Iris pigment epithelial cell (primary cell): ENCODE measurements at places on chromosomes 4 and X.

GRCh38 chr4:174467107-174467506 lies 55.2 kb downstream of the HPGD start:
- DNase-seq: peak; percentile 16

DNA sequence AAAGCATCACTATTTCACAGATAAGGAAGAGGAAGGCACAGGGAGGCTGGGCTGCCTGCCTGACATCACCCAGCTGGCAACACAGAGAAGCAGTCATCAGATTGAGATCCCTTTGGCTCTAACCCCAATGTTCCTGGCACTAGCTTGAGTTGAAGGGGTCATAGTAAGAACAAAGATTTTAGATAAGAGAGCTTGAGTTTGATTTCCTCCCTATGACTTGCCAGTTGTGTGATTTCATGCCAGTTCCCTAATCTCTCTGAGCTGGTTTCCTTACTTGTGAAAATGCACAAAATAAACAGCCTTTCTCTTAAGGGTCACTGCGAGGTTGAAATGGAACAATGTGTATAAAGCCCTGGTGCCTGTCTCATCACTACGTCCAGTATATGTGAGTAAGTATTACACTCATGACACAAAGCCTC lies 475.4 kb upstream of the HS3ST1 start:
- peak; percentile 3 for DNase-seq

- no peak for DNase-seq
Observed at GRCh38 chr4:52111995-52112394, 60.9 kb downstream of the SPATA18 start.

DNA sequence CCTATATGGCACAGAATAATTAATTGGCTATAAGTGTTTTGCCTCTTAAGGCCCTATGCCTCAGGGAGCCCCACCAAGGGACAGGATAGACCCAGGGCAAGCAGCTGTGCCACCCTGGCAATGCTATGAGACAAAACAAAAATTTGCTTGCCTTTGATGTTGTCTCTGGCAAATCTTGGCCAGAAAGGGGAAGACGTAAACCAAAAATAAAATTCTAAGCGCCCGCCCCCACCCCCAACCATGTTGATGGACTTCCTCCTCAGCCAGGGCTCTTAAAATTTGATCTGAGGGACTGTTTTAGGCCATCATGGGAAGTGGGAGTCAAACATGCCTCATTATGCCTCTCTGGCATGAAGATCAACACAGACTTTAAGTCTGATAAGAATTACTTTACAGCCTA lies 130.5 kb upstream of the APOOL start:
- no peak for DNase-seq

DNA sequence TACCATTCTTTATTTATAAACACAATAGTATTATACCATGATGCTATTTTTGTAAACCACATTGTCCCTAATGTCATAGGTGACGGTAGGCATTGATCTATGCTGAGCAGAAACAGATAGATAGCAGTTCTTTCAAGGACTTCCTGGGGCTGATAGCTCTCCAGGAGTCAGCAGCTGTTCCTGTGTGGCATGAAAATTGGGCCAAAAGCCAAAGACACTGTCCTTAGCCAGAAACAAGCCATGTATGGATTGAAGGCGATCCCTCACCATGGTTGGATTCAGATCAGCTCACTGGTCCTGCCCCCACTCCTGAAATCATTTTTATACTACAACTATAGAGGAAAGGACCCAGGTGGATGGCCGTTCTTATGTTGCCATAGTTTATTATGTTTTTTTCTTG lies 53.6 kb downstream of the DDX60 start:
- no peak for DNase-seq

GRCh38 chr4:94420356-94420755 lies 31.4 kb upstream of the PDLIM5 start:
- DNase-seq: peak; percentile 67

GRCh38 chrX:145817331-145818185 lies at the start of gene SLITRK2:
Gene SLITRK2, plus strand, starts transcription at chrX:145817829. Its CDS starts 4,597 bp downstream, at chrX:145822426.
- no peak for DNase-seq

- DNase-seq: peak; percentile 36
Observed at GRCh38 chrX:47091149-47091775, 13.0 kb downstream of the RGN start.

DNA sequence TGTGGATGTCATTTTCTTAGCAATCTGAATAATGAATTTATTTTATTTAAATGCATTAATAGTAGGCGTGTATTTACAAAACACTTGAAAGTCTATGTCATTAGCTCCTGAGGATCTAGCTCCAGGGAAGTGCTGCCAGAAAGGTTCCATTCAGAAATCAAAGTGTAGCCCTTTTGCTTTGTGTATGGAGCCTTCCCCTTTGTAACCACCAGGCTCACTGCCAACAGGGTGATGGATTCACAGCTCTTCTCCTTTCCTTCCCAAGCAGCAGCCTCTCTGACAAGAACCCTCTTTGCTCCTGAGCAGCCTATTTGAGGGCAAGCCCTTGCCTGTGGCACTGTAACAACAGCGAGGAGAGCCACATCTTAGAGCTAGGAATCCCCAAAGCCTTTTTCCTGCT lies 286.0 kb upstream of the RASGEF1B start:
- no peak for DNase-seq

GRCh38 chrX:46917622-46918021 lies 5.4 kb downstream of the JADE3 start:
- DNase-seq: no peak
